CD8-positive, alpha-beta memory T cell (primary cell): ENCODE measurements at places on chromosomes 11 and 22.

GRCh38 chr11:68928136-68928880 is 24.6 kb downstream of the IGHMBP2 start:
- DNase-seq: no peak

- no peak for DNase-seq
These were observed 34.7 kb downstream of the ALX4 start for GRCh38 chr11:44275241-44275640.

GRCh38 chr22:29306835-29307595 is 565 bp downstream of the GAS2L1 start:
- no peak for DNase-seq

DNA sequence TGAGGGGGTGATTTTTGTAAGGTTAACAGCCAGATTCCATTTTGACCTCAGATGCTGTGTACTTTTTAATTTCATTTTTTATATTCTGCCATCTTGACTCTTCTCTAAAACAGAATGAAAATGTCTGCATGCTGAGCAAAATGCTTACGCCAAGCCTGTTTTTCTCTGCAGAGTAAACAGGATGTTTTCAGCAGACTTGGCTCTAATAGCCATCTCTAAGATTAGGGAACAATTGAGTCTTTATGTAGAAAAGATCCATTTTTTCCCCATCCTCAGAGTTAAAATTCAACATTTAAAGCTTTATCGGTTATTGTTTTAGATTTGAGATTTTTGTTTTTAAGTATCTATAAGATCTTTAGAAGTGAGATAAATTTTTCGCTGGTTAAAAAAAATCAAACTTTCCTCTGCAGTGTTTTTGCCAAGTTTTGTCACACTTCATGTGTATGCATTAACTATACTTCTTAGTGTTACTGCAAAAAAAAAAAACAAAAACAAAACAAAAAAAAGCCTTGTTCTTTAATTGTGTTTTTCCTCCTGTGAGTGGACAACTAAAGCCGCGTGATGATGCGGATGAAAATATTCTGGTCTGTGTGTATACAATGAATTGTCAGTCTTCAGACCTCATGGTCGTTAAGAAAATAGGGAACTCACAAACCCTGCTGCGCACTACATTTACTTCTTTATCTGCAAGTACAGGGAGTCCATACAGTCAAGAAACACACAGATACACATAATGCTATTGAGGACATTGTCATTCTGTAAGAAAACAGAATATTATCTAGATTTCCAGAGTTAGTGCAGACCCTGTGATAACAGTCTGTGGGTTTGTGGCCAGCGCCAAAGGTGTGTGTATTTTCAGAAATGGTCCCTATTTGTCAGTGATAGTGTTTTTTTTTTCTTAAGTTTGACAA is 17.5 kb upstream of the ADSL start:
- no peak for DNase-seq

- no peak for DNase-seq
These were observed 27.8 kb downstream of the CREB3L1 start for GRCh38 chr11:46305295-46305694.

DNA sequence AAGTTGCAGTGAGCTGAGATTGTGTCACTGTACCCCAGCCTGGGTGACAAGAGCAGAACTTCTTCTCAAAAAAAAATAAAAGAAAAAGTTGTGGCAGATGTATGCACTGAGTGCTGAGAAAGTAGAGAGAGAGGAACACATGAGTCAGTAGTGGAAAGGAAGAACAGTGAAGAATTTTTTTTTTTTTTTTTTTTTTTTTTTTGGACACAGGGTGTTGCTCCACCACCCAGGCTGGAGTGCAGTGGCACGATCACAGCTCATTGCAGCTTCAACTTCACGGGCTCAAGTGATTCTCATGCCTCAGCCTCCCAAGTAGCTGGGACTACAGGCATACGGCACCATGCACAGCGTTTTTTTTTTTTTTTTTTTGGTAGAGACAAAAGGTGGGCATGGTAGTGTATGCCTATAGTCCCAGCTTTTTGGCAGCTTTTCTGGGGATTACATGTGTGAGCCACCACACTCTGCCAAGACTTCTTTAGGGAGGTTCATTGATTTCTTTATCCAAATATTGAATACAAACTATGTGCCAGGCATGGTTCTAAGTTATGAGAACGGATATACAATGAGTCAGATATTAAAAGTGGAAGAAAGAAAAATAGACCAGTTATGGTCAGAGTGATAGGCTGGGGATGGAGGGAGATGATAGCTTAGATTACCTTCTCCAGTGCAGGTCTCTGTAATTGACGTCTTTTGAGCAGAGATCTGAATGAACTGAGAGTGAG is 62.0 kb downstream of the YAP1 start:
- no peak for DNase-seq

- DNase-seq: no peak
These were observed 12.7 kb downstream of the SREBF2 start for GRCh38 chr22:41845380-41846267.

GRCh38 chr11:68352591-68352990 is 40.2 kb downstream of the LRP5 start:
- no peak for DNase-seq

- DNase-seq: no peak
These were observed 2.5 kb downstream of the ROM1 start for GRCh38 chr11:62615521-62615920.

- DNase-seq: no peak
These were observed 458.8 kb upstream of the CNTN5 start for GRCh38 chr11:98561877-98562395.

DNA sequence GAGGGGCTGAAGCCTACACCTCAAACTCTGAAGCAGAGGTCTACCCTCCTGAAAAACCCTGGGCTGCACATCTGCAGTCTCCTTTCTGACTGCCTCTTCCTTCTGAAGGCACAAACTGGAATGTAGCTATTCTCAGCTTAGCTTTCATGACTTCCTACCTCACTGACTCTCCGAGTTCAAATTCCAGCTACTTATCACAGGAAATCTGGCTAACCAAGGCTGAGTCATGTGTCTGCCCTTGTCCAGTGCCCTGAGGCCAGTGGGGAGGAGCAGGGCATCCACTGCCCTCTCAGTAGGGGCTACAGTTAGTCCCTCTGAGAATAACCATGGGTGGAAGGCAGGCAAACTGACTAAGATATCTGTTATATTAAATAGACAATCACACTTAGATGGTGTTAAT is 29.2 kb downstream of the PDGFD start:
- no peak for DNase-seq

DNA sequence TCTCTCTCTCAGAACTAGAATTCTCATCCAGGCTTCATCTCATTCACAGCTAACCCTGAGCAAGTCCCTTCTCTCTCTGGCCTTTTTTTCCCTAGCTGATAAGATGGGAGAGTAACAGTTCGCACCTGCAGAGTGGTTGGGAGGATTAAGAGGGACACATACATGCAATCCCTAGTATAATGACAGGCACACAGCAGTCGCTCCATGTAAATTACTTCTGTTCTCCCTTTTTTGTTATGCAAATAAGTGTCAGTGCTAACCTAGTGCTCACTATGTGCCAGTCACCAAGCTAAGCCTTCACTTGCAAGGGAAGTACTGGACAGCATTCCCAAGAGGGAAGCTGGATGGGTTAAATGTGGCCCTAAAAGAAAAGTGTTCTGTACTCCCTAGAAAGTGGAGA is 63.4 kb downstream of the TENM4 start:
- DNase-seq: no peak

DNA sequence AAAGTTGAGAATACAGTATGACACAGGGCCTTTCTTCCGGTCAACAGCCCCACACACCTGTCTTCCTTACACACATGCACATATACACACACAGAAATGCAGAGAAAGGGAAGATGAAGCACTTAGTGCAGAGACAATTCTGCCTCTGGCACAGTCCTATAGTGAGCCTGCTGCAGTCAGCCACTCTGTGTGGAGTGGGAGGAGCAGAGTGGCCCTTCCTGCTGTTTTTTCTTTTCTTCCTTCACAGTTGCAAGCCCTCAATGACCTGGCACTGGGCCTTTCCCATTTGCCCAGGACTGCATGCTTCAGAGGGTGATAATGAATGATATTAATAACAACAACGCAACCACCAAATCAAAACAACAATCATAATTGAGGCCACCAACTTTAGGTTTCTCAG is 527.0 kb upstream of the B3GAT1 start:
- no peak for DNase-seq

- no peak for DNase-seq
These were observed 236.7 kb downstream of the TTC28 start for GRCh38 chr22:28442711-28443525.

DNA sequence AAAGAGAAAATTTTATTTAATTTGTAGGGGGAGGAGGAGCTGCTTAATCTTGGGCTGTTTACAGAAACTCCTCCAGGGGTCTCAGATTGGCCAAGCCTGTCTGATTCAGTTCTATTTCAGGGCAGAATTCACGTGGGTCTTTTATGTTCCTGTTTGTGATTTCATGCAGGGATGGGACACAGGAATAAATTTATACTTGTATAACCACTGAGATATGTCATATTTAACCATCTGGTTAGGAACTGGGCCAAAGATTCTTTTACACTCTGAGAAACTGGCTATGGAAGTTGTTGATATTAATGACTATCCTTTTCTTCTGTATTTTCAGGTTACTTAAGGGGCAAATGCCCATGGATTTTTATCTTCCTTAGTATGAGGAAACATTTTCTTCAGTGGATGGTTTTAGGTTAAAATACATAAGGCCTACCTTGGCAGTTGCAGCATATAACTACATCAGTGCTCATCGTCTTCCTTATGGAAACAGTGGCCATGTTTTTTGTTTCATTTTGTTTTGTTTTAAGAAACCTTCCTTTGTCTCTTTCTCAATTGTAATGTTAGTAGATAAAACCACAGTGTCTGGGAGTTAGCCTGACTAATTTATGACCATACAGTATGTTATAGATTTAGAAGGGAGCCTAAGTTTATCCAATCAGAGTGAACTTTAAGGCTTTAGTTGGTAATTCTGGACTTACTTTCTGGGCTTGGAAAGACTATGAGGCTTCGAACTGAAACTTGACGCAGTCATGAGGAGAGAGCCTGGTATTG is 132.4 kb upstream of the ANO3 start:
- no peak for DNase-seq

DNA sequence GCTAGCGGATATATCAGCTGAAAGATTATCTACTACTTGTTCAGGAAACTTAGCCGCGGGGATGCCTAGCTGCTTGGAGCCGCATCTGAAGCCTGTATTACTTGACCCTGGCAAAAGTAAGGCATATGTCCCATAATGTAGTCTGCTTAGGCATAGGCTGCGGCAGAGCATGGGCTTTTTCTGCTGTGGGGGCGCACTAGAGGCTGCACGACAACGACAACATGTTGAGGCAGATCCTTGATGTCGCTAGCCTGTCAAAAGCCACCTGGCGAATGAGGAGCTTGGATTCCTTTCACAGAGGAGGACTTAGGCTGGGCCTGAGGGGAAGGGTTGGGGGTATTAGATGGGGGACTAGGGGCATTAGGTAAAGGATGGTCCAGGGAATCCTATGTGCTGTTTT is 1.1 kb upstream of the OR52N2 start:
- DNase-seq: no peak

- no peak for DNase-seq
These were observed 862.8 kb downstream of the FAM181B start for GRCh38 chr11:81870815-81871214.

- DNase-seq: no peak
These were observed 428.7 kb upstream of the LUZP2 start for GRCh38 chr11:24068197-24068596.

GRCh38 chr11:125341676-125342075 is 154.4 kb downstream of the FEZ1 start:
- no peak for DNase-seq

- no peak for DNase-seq
These were observed 1621.6 kb upstream of the RAG2 start for GRCh38 chr11:38219636-38220035.
